ENCODE measurements at places on chromosomes 5 and 9.

DNA sequence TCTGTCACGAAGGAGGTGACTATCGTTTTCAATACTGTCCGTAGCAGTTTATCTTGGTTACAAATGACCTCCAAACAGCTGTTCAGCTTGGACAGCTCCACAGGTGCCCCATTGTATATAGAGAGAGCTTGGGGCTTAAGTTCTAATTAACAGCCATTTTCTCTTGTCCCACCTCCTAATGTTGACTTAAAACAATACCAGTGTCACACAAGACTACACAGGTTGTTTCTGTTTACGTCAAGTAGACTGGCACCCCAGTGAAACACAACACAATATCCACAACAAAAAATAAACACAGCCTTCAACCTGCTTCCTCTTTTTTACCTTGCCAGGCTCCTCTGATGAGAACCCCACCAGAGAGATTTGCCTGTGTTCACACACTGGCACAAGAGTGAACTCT lies 39.8 kb upstream of the TLE1 start:
- no peak for DNase-seq

- DNase-seq = no peak
These were observed 147.5 kb downstream of the SLIT3 start for GRCh38 chr5:169153405-169153804.

DNA sequence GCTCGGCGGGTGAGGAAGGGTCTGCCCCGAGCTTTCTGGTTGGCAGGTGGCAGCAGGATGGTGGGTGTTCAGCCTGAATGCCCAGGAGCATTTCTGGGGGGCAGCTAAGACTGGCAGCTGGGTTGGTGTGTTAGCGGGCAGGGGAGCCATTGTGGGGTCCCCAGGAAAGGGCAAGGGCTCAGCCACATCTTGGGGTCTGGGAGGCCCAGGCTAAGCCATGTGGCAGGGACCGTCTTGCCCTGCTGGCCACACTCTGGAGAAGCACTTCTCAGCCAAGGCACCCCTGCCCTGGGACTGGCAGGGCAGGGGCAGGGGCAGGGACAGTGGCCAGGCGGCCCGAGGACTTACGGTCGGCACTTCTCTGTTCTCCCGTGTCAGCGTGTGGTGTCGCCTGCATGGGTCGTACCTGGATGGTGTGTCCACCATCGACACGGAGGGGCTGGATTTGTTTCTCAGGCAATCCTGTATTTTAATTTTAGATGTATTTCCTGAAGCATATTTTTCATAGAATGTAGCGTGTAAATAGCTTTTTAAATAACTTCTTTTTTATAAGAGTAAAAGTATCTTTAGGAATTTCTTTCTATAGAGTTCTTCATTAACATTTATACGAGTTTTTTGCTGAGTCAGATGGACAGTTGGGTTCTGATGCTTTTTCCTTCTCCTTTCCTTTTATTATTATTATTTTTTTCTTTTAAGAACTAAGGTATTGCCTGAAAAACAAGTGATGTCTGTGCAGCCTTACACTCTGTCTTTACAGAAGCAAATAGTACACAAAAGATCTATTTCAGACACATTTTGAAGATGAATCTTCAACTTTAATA lies 102.0 kb downstream of the PHF2 start:
- DNase-seq = peak; percentile 29

DNA sequence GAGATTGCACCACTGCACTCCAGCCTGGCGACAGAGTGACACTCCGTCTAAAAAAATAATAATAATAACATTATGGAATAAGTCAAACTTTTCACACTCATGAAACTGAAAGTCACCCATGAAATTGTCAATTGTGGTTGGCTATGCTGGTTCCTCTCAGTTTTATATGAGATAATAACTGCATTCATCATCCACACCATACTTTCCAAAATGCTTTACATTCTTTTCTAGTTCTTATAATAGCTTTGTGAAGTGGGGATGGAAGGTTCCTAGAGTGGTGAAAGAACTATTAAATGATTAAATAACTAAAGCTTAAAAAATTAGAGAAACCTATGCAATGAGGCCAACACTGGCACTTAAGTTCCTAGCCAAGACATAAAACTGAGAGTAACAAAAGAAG lies 12.6 kb upstream of the ASPN start:
- DNase-seq = no peak

DNA sequence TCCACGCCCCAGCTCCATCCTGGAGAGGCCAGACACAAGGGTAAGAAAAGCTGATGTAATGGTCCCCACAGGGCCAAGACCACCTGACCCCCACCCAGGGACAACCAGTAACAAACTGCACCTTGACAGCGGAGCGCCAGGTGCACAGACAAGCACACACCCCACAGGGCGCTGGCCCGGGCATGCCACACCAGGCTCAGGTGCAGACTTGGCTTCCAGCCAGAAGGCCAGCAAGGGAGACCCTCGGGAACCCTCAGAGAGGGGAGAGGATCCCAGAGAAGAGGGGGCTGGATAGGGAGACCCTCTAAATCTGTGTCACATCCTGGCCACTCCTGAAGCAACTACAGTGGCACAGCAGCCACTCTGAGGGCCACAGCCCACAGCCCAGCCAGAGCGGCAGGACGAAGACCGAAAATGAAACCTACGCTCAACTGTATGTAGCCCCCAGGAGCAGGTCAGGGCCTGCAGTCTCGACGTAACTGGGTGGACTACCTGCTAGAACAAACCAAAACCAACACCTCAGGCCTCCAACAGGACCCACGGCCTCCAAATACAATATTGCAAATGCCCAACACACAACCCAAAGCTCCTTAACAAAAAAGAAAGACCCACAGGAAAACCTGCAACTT lies 18.5 kb downstream of the CAMSAP1 start:
- no peak for DNase-seq

GRCh38 chr5:158599157-158599556 lies 500.6 kb downstream of the EBF1 start:
- no peak for DNase-seq

DNA sequence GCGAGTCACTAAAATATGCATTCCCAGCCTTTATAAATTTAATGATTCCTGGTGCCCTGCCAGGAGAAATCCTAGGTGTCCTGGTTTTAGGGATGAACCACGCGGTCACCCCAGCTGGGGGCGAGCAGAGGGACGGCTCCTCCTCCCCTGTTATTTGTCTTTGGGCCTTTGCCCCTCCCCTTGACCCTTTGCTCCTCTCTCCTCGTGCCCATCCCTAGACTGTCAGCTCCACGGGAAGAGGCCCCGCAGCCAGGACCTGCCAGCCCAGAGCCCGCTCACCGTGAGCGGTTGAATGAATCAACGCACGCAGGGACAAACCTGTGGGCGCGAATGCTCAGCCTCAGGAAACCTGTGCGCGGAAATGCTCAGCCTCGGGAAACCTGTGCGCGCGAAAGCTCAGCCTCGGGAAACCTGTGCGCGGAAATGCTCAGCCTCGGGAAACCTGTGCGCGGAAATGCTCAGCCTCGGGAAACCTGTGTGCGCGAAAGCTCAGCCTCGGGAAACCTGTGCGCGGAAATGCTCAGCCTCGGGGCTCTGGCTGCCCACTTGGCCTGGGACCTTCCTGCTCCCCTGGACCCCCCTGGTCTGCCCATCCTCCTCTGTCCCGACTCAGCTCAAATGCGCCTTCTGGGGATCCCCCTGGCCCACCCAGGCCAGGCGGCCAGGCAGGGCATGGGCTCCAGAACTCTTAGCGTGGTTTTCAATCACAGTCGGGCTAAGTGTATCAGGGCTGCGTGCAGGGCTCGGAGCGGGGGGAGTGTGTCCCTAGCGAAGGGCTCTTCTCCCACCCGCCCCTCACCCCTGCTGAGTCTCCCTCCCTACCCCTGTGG lies 140.5 kb upstream of the COL5A1 start:
- peak; percentile 41 for DNase-seq

DNA sequence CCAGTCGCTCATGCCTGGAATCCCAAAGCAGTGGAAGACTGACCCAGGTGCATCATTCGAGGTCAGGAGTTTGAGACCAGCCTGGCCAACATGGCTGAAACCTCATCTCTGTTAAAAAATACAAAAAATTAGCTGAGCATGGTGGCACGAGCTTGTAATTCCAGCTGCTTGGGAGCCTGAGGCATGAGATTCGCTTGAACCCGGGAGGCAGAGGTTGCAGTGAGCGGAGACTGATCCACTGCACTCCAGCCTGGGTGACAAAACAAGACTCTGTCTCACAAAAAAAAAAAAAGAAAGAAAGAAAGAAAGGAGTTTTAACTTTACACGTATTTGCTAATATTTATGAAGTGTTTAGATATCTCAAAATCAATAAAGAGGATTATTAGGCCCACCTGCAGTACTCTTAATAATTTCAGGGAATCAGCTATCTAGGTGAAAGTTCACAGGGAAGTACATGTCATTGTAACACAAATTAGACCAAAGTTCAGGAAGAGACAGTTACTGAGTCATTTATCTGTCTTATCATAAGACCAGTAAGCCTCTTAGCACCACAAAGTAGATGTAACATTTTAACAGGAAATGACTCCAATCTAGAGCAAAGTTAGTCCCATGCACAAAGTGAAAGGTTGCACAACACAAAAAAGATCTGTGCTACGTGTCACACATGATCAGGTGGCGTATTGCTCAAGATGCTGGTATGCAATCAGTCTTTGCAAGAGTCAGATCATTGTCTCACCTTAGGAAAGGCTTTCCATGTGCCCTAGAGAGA lies 34.1 kb upstream of the PLIN2 start:
- DNase-seq = no peak

DNA sequence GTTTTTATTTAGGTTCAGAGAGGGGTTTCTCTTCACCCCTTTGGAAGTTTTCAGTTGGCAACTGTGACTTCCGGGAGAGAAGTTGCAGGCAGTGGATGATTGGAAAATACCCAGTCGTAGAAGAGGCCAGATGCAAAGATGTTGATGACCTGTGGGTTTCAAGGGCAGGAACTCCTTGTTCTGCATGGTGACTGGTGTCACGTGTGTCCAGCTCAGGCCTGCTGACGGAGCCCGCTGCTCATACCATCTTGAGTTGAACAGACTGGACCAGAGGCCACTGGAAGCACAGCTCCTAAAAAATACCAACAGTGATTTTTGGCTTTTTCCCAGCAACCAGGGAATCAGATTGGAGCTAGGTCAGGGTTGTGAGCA lies 243.9 kb upstream of the KLF4 start:
- DNase-seq = no peak

- no peak for DNase-seq
These were observed 55.9 kb upstream of the SLCO6A1 start for GRCh38 chr5:102554728-102555127.

GRCh38 chr9:84230355-84231145 lies 110.0 kb downstream of the SLC28A3 start:
- DNase-seq = peak; percentile 66

DNA sequence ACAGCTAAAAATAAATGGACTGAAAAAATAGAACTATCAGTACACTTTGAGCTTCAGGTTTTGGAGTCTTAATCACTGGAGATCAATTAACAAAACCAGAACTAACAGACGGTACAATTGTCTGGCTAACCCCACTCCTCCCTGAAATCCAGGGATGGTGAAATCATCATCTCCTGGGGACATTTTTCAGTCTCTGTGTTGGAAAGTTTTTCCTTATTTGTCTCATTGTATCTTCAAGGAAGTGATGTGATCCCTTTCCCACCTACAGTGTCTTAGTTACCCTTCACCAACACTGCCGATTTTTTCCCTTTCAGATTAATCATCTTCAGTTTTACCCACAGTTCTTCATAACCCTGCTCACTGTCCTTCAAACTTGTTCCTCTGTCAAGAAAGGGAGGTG lies 81.9 kb downstream of the MAP1B start:
- DNase-seq = no peak

DNA sequence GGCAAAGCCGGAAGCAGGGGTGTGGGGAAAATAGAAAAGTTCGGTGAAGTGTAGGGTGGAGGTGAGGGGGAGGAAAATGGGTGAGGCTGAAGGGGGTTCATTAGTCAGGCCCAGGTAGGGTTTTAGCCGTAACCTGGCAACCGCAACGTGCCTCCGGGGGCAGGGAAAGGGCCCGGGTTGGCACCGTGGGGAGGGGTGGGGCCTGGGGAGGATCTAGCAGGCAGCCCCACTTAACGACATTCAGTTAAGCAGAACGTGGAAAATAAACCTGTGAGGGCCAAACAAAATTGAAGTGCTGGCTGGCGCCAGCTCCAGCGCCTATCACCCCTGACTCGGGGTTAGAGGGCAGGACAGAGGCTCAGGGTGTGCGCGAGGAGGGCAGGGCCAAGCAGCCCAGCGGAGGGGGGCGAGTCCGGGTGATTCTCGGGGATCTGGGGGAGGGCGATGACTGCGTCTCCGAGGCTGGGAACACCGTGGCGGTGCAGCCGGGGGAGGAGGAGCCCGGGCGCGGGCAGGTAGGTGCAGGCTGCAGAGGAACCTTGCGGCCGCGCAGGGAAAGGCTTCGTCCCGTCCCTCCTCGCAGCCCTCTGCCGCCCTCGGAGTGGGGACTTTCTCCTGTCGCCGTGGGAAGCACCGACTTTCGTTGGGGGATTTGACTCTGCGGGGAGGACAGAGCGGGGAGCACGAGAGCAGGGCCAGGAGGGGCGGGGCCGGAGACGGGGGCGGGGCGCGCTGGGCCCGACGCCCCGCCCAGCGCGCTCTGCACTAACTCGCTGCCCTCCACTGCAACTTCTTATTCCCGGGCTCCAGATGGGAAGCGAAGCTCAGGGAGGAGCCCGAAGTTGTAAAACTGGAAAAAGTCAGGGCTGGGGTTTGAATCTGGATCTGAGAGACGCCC lies 5.1 kb downstream of the RGS14 start:
- DNase-seq = peak; percentile 72

- DNase-seq = no peak
These were observed 38.1 kb downstream of the BASP1 start for GRCh38 chr5:17255471-17256021.

DNA sequence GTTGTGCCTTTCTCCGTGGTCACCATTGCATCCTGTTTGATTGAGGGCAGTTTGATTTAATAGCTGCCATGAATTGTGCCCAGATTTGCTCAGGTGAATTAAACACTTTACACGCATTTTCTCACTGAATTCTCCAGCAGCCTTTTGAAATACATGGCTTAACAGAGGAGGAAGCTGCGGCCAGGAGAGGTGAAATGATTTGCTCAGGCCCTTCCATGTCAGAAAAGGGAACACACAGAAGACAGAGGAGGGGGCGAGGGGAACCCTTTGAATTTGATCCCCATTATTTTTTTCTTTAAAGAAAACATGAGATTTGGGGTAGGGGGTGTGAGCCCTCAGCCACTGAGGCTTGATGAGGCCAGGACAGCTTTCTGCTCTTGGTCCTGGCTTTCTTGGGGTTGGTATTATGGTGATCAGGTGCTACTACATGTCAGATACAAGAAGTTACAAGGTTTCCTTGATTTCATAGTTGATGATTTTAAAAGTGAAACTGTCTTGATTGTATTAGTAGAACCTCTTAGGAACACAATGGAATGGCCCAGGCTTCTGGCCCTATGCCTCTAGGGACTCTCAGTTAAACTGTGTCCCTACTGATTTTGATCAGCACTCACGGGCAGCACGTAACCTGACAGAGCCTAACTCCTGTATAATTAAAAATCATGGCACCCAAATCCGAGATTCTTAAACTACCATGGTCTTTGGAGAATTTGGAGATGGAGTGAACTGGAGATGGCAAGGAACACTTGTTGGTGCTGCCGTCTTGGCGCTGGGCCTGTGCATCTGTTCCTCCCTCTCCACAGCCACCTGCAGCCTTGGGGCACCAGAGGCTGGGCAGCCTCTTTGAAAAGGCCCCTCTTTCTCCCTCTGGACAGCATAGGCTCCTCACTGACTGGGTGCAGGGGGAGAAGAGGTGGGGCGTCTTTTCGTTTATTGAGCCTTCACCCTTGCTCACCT lies 107.9 kb downstream of the TRIO start:
- DNase-seq = no peak
